ENCODE measurements at places on chromosomes 6 and 20. TPM values are rescaled to one million over a fixed set of nuclear protein-coding genes. Genes with fewer than 3 reads are reported as not detected.

The MRAP2 gene
- 1.7 TPM for total RNA-seq

DNA sequence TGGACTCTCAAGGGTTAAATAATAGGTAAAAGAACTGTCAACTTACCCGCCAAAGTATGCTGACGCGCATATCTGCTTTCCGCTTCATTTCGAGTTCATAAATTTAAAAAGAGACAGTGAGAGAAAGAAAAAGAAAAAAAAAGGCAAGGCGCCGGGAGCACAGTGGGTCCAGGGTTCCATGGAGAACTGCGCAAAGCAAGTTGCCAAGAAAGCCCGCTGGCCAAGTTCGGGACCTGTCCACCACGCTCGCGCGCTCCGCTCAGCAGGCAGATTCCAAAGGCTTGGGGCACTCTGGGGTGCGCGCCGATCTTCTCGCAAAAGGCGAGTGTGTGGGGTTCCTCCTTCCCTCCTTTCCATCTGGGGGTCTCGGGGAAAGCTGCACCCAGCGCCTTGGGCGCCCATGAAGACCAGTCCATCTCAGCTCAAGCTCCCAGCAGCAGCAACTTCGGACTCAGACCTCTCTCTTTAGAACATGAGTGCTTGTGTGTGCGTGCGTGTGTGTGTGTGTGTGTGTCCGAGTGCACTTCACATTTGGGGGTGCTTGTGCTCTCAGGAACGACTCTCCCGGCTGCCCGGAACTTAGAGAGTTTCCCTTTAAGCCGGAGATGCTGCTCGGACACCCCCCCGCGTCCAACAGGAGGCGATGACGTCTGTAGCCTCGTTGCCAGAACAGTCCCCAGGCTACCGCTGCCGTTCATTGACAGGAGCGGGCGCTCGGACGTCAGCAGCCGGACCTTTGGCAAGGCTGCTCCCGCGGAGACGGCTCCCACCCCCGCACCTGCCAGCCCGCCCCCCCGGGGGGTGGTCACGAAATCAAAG, 180.0 kb downstream of the TBXT start:
- DNase-seq: peak; percentile 73

The GABRR1 gene
- not detected for total RNA-seq

The MUC21 gene
- not detected for total RNA-seq

The OXT gene
- not detected for total RNA-seq

The RSPO3 gene
- 0.17 TPM for total RNA-seq

The FLRT3 gene
- total RNA-seq: 5.2 TPM
